ENCODE measurements at places on chromosomes 3 and 15.
A peak's percentile ranks its signal among the peaks of the same experiment; 100 is the strongest.

GRCh38 chr15:85583923-85584390, 203.6 kb downstream of the AKAP13 start:
- DNase-seq = no peak

- no peak for DNase-seq
Observed at GRCh38 chr15:52714968-52715367, 35.8 kb upstream of the ATOSA start.

GRCh38 chr15:52243697-52244555, 51.7 kb downstream of the MYO5C start:
- DNase-seq = no peak

- DNase-seq = no peak
Observed at GRCh38 chr3:37712918-37713817, 148.5 kb upstream of the CTDSPL start.

- DNase-seq = no peak
Observed at GRCh38 chr3:169953462-169954141, 13.0 kb upstream of the SEC62 start.

GRCh38 chr3:82088749-82089148, 327.3 kb upstream of the GBE1 start:
- no peak for DNase-seq

- DNase-seq = peak; percentile 64
Observed at GRCh38 chr15:84981054-84981710, 474 bp upstream of the PDE8A start.

DNA sequence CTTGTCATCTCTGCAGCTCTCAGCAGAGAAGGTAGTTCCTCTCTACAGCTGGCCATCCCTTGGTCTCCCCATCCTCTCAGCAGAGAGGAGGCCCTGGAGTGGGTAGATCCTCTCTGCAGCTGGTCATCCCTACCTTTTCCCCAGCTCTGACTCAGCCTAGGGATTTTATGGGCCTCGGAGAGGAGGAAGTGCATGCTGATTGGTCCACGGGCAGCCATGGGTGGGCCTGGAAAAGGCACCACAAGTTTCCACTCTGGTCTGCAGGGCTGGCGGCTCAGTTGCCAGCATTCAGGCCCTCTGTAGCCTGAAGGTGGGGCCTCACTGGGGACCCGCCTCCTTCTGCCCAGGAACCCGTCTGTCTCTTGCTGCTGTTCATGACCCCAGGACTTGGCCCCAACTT, 36.9 kb downstream of the NR1D2 start:
- DNase-seq = no peak

- DNase-seq = no peak
Observed at GRCh38 chr3:128547368-128547987, 54.5 kb upstream of the GATA2 start.

- peak; percentile 89 for DNase-seq
Observed at GRCh38 chr3:148079370-148079769, 618.3 kb upstream of the AGTR1 start.

DNA sequence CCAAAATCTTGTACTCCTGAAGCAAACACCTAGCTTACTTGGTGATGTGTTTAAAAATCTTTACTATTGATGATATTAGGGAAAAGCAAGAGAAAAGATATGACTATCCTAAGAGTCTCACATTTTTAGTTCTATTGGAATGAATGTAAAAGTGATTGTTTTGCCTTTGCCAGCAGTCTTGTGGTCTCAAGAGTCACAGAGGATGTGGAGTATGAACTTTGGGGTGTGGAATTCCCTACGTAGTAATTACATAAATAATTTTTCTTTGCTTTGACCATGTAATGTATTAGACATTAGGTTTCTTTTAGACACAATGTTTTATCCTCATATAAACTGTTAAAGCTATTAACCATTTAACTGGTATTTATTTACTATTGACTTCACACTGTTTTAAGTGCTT, 387.6 kb downstream of the NAALADL2 start:
- no peak for DNase-seq

DNA sequence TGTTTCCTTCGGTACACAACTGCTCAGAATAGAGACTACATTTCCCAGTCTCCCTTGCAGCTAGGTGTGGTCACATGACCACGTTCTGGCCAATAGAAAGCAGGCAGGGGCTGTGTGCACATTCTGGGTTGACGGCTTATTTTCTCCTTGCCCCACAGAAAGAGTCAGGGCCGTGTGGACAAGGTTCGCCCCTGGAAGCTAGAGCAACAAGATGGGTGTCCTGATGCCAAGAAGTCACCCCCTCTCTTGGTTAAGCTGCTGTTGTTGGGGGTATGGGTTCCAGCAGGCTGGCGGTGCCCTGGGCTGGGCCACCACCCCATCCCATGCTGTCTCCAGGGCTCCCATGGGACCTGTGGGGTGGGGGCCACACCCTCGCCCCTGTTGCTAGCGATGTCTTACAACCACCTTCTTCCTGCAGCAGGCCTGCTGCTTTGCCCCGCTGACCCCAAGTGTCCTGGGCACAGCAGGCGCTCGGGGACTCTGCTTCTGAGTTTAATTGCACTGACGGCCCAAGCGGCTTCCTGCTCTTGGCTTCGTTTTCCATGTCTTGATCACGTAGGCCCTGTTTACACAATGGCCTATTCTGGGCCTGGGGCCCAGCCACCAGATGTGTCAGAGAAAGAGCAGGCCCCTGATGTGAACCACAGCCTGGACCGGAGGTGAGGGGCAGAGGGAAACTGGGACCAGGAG, 24.9 kb downstream of the ABTB1 start:
- peak; percentile 91 for DNase-seq

DNA sequence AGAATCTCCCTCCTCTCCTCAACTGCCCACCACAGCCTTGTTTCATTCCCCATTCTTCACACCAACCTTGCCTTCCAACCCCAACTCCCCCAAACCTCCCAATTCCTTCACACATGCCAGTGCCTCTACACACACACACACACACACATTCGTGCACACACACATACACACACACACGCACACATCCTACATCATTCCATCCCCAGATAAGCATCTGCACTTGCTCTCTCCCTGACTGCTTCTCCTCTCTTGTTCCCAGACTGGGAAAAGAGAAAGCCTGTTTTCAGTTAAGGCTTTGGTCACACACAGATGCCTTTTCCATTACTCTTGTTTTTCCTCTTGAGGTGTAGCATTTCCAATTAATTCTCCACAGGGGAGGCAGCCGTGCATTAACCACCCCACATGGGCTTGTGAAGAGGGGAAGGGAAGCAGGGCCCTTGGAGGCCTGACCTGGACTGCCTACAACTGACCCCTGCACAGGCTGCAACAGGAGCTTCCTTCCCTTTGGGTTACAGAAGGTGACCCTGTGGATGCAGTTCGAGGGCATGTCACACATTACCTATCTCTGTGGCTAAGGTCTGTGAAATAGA, 32.0 kb upstream of the BOC start:
- no peak for DNase-seq

GRCh38 chr3:187909866-187910265, 164.6 kb upstream of the BCL6 start:
- DNase-seq = no peak

DNA sequence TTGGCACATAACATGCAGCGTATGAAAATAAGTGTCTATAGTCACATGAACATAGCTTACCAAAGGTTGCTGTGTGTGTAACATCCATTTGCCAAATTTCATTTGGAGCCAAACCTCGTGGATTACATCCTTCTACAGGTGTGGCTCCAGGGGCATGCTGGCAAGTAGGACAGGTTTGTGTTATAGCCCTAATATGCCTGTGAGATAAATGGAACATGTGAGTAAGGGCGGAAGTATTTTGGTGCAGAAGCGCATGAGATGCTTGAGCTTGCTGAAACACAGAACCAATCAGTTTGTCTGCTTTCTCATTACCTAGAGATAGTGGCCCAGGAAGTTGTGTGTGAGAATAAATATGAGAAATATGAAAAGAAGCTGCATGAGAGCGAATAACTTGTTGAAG, 21.8 kb upstream of the XCR1 start:
- no peak for DNase-seq

GRCh38 chr3:128083980-128084674, 31.9 kb downstream of the SEC61A1 start:
- no peak for DNase-seq

DNA sequence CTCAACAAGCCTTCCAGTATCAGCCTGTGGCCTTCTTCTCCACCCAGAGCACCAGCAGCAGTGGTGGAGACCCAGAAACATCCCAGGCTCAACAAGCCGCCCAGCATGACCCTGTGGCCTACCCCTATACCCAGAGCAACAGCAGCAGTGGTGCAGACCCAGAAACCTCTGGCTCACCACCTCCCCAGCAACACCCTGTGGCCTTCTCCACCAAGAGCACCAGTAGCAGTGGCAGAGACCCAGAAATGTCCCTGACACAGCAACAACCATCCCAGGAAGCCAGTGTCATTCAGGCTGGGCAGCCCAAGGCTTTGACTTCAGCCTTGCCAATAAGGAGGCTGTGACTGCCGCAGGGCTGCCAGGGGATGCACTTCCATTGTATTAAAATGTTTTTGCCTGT, 16.3 kb upstream of the EMC3 start:
- DNase-seq = no peak

- DNase-seq = no peak
Observed at GRCh38 chr15:70345251-70346019, 247.7 kb upstream of the TLE3 start.

DNA sequence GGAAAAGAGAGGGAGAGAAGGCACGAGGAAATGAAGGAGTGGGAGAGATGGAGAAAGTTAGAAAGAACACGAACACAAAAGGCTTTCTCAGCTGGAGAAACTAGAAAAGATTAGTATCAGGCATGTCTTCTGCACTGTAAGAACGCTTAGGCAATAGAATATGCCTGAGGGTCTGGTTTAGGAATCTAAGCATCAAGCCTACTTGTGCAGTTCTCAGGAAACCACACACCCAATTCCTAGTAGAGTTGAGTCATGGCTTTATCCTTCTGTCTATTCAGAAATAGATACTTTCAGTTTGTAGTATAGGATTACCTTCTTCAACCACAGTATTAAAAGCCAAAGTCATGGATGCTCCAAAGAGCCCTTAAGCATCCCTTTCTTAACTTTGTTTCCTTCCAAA, 969.4 kb downstream of the NTRK3 start:
- no peak for DNase-seq

DNA sequence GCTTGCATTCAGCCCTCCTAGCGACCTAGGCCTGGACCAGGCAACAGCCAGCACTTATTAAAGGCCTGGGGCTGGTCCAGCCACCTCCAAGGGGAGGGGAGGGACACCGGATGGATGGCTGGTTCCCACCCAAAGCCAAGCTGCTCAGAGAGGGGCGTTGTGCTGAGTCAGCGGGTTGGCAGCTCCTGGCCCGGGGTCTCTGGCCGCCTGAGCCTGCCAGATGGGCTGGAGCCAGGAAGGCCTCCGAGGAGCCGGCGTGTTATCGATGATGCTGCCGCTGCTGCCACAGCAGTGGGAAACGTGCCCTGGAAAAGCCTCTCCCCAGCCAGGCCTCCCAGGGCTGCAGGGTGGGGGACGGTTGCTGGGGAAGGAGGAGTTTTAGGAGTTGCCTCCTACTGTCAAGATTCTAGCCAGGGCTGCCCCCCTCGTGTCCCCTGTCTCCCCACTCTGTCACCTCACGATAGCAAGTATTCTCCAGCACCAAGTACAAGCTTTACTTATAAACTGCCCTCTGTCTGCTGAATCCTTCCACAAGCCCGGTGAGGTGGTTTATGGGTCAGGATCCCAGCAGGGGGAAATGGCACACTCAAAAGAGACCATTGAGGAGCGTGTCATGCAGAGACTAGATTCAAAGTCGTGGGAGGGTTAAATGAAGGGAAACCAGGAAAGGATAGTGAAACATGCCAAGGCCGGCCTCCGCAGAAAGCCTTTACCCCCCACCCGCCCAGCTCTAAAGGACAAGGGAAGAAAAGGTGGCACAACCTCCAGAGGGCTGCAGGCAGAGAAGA, 43.2 kb upstream of the TSEN2 start:
- peak; percentile 11 for DNase-seq

DNA sequence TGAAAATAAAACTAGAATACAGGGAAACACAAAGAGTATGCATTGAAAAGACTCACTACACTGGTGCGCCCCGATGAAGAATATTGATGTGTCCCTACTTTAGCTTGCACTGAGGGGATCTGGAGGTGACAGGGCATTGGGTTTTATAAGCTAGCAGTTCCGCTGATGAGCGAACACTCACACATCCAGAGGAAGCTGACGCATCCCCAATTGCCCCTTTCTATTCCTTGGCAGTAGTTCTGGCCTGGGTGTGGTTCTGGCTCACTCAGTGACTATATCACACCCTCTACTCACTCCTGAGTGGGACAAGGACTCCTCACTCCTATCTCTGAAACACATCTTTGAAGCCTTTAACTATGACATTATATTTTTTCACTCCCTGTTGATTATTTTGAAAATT, 71.0 kb downstream of the B3GNT5 start:
- DNase-seq = no peak

- no peak for DNase-seq
Observed at GRCh38 chr3:196012481-196012880, 69.4 kb downstream of the TFRC start.

DNA sequence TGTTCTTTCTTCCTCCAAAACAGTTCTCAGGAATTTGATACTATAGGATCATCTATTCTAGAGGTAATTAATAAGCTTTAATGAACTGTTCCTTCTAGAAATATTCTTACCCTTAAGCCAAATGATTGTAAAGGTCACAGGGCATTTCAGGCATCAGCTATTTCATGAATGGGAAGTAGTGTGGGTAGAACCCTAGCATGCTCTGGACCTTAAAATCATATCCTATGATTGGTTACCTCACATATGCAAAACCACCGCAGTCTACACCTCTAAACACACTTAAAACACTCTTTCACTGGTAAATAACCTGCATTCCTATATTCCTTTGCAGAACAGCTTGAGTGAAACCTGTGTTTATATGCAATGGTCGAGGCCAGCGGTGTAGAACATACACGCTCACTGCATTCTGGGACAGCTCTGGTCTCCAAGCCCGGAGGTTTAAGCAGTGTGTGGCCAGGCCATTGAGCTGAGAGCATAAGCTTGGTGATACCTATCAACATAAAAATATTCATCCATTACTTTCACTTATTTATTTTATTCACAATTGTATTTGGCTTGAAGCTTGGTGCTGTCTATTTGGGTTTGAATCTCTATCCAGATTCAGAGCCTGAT, 87.7 kb upstream of the RASGRP1 start:
- DNase-seq = no peak

GRCh38 chr3:142625153-142625440, 28.9 kb downstream of the PLS1 start:
- no peak for DNase-seq

DNA sequence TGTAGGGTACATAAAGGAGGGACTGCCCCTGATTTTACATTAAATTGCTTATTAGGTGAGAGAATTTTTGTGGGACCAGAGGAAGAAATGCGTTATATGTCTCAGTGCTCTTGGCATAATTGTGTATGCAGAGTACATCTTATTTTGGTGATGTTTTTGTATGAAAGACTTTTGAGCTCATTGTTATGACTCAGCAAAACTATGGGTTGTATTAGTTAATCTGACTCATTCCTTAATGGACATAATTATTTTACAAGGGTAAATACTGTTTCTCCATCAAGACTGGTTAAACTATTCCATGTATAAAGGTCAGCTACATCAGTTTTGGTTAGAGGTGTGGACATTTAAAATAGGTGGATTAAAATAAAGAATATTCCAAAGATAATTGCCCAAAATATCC, 156.8 kb downstream of the ALCAM start:
- no peak for DNase-seq

Measured in G401 (cell line).